ENCODE measurements at places on chromosomes 12 and 14. TPM values are rescaled to one million over a fixed set of nuclear protein-coding genes. Genes with fewer than 3 reads are reported as not detected.

PLEKHD1 gene
- total RNA-seq: 0.87 TPM

KLRK1 gene
- not detected for total RNA-seq

KLRG1 gene
- 1.9 TPM for total RNA-seq

DENND5B gene
- 7.2 TPM for total RNA-seq

P3H3 gene
- 45.3 TPM for total RNA-seq

- no peak overlapping the region for H3K27ac ChIP-seq
- no peaks in the 10 kb centered on the region for H3K4me1 ChIP-seq
- no peak overlapping the region for H3K4me3 ChIP-seq
These were observed 1316.7 kb upstream of the TMEM132C start for GRCh38 chr12:126950266-126950665.

GRCh38 chr12:127811988-127812387 lies 455.0 kb upstream of the TMEM132C start:
- H3K27ac ChIP-seq: no peak overlapping the region
- DNase-seq: peak; percentile 61
- peaks cover 21% of the 10 kb centered on the region for H3K4me1 ChIP-seq
- no peaks in the 10 kb centered on the region for H3K27me3 ChIP-seq
- H3K36me3 ChIP-seq: no peaks in the 10 kb centered on the region
- H3K4me3 ChIP-seq: no peak overlapping the region

DNA sequence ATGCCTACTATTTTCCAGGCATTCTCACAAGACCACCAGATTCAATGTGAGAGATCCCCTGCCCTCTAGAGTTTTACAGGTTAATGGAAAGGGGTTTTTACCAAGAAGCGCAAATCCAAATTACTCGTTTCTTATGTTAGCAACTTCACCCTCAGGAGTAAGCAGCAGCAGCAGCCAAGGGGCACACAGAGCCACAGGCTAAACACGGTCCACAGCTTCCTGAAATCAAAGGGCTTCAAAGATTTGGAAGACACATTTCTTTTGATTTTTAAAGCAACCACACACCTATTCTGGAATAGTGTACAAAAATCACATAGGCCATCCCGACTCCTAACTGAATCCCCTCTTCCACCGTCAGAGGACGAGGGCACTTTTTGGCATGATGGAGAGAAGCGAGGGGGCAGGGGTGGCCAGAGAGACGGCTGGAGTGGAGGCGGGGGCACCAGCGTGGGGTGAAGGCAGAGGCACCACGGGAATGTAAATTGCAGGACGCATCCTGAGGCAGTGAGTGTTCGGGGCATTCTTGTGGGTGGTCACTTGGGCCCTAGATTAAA lies 107.0 kb downstream of the ARF6 start:
- H3K27ac ChIP-seq: no peak overlapping the region
- no peaks in the 10 kb centered on the region for H3K27me3 ChIP-seq
- no peak overlapping the region for H3K4me3 ChIP-seq
- peaks cover 23% of the 10 kb centered on the region for H3K4me1 ChIP-seq
- no peaks in the 10 kb centered on the region for H3K36me3 ChIP-seq
- no peak for DNase-seq

DNA sequence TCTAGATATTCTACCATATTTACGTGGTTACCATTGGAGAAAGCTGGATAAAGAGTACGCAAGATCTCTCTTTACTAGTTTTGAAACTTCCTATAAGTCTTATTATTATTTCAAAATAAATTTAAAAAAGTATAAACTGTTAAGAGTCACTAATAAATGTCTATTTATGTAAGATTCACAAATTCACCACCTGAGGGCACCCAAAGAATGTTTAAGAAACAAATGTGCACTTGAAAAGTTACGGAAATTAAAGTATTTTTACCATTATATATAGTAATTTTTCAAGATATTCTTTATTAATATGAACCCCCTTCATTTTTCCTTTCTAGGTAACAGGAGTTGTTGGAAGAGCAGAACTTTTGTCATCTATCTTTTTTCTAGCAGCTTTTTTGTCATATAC lies 11.9 kb downstream of the TMTC3 start:
- no peak overlapping the region for H3K27ac ChIP-seq
- peak; percentile 41 for DNase-seq
- H3K4me3 ChIP-seq: no peak overlapping the region
- no peaks in the 10 kb centered on the region for H3K4me1 ChIP-seq
- H3K27me3 ChIP-seq: no peaks in the 10 kb centered on the region
- H3K36me3 ChIP-seq: no peaks in the 10 kb centered on the region

- no peak overlapping the region for H3K27ac ChIP-seq
- no peaks in the 10 kb centered on the region for H3K36me3 ChIP-seq
- no peak for DNase-seq
- H3K27me3 ChIP-seq: peaks cover 21% of the 10 kb centered on the region
These were observed 30.3 kb upstream of the SMOC1 start for GRCh38 chr14:69848903-69849391.

DNA sequence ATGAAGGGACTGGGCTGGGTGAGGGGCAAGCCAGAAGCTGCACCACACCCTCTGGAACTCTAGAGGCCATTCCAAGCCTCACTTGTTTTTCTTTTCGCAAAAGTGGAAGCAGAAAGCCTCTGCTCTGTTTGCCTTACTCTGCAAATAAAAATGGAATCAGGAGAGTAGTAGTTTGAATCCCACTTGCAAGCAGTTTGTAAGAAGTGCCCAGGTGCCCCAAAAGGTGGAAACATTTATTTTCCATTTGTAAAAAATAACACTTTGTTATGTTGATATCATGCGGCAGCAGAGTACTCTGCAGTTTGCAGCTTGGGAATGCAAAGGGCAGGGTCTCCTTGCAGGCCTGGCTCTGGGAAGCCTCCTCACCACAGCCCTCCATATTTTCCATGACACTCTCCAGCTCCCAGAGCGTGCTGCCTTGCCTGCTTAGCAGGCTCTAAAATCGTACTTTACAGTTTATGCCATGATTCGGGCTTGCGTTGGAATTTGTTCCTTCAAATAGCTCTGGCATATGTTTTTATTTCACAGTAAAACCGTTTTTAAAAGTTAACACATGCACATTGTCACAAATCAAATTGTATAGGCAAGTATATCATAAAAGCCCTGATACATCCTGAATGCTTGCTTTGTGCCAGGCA lies 20.0 kb downstream of the TUNAR start:
- no peaks in the 10 kb centered on the region for H3K4me1 ChIP-seq
- H3K4me3 ChIP-seq: no peak overlapping the region
- peaks cover 100% of the 10 kb centered on the region for H3K27me3 ChIP-seq
- DNase-seq: no peak

DNA sequence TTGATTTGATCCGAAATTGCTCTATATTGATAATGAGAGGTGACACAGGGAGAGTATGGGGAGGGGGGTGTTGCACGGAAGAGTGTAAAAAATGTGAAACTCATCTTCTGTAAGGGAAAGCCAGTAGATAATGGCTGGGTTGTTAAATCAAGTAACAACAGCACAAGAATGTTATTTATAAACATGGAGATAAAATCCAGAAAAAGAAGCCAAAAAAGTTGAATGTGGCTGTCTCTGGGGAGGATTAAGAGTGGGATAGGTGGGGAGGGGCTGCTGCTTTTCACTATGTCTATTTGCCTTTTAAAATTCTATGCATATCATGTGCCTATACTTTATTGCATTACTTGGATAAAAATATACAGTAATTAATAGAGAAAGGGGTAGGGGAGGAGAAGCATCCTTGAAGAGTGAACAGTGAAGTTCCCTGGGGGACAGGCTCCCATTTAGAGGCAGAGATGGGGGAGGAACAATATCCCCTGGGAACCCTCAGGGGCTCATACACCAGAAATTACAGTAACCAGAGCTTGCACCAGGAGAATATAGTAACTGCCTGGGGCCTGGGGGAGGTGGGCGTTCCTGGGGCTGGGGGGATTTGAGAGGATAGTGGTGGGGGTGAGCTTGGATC lies 39.2 kb upstream of the ANKRD9 start:
- peaks cover 36% of the 10 kb centered on the region for H3K4me1 ChIP-seq
- no peaks in the 10 kb centered on the region for H3K27me3 ChIP-seq
- H3K36me3 ChIP-seq: no peaks in the 10 kb centered on the region
- H3K4me3 ChIP-seq: no peak overlapping the region
- peak overlapping the region; percentile 25 for H3K27ac ChIP-seq
- no peak for DNase-seq

- DNase-seq: no peak
- H3K4me3 ChIP-seq: no peak overlapping the region
- H3K36me3 ChIP-seq: no peaks in the 10 kb centered on the region
- H3K27me3 ChIP-seq: peaks cover 27% of the 10 kb centered on the region
- H3K4me1 ChIP-seq: no peaks in the 10 kb centered on the region
- no peak overlapping the region for H3K27ac ChIP-seq
These were observed 307.3 kb upstream of the DIO3 start for GRCh38 chr14:101253948-101254347.

GRCh38 chr12:114371733-114372132 lies 34.2 kb downstream of the TBX5 start:
- H3K4me3 ChIP-seq: no peak overlapping the region
- H3K36me3 ChIP-seq: no peaks in the 10 kb centered on the region
- H3K4me1 ChIP-seq: no peaks in the 10 kb centered on the region
- no peak for DNase-seq
- H3K27ac ChIP-seq: no peak overlapping the region

DNA sequence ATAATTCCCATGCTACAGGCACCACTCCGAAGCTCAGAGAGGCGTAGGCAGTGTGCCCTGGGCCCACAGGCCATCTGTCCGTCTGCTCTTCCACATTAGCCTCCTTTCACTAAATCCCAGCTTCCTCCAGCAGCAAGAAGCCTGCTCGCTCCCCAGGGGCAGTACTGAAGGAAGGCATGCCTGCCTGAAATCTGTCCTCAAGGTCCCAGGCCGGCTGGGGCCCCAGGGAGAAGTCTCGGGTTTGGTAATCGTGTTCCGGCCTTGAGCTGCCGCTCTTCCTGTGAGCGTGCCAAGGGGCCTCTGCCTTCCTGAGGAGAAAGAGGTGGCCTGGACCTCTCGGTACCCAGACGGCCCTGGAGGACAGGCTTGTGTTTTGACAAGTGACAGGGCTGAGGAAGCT lies 15.2 kb upstream of the DLK1 start:
- H3K27ac ChIP-seq: no peak overlapping the region
- no peaks in the 10 kb centered on the region for H3K27me3 ChIP-seq
- H3K36me3 ChIP-seq: no peaks in the 10 kb centered on the region
- H3K4me1 ChIP-seq: no peaks in the 10 kb centered on the region
- DNase-seq: no peak

DNA sequence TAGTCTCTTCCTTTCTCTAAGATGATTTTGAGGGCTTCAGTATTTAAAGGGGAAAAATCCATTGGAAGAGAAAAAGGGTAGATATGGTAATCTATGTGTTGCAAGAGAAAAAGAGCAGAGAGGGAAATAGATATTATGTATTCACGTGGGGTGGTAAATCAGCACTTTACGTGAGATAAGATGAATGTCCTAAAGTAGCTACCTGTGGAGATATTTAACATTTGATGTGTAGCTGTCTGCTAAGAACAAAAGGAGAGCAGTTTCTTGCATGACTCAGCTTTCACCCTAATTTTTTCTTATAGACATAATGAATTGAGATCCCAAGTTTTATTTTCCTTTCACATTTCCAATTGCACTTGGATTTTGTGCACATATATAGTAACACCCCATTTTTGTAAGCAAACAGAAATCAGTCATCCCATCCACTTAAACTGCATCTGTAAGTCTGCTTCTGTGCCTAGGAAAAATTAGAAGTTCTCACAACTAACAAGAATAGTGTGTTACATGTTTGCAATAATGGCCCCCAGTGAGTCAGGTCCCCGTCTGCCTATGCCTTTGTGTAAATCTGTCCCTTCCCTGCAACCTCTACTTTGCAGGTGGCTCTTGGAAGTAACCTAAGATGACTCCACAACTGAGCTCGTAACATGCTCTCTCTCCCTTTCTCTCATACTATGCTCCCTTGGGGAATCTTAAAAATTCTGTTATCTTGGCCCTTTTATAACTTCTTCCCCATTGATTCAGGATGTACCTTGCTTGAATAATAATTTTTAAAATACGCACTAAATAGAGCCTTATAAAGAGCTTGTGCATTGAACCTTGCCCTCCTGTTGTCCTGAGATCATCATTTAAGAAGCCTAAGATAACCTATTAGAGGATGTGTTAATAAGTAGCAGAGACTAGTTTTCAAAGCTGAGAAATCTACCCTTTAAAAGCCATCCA lies 3.7 kb downstream of the TMTC3 start:
- no peak overlapping the region for H3K4me3 ChIP-seq
- peak overlapping the region; percentile 10 for H3K27ac ChIP-seq
- peaks cover 22% of the 10 kb centered on the region for H3K4me1 ChIP-seq
- H3K27me3 ChIP-seq: no peaks in the 10 kb centered on the region

DNA sequence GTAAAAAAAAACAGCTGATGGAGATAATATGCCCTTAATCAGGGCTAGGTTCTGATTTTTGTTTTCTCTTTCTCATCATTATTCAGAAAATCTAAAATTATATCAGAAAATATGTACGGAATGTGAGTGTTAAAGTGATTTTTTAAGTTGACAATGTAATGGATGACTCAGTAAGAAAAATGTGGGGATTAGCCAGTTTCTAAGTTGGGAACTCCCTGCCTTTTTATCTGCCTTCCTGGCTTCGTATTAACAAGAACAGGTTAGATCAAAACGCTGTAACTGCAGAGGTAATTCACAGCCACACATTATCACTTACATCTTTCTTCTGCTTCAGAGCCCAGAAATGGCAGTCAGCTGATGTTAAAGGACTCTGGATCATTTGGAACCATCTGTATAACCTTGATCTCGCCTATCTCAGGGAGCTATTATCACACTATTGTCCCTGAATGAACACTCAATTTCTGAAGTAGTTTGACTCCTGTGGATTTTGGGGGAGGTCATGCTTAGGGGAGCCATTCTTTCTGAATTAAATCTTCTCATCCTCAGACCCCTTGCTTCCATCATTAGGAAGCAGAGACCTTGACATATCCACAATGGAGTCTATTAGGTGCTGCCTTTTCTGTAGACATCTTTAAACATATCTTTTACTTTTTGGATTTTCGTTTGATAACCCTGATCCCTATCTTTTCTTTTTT lies 135.7 kb upstream of the SLC16A7 start:
- H3K4me3 ChIP-seq: no peak overlapping the region
- H3K27me3 ChIP-seq: no peaks in the 10 kb centered on the region
- no peak overlapping the region for H3K27ac ChIP-seq
- no peak for DNase-seq
- no peaks in the 10 kb centered on the region for H3K36me3 ChIP-seq

GRCh38 chr12:91482231-91482630 lies 299.6 kb upstream of the DCN start:
- DNase-seq: no peak
- H3K36me3 ChIP-seq: no peaks in the 10 kb centered on the region
- H3K4me1 ChIP-seq: no peaks in the 10 kb centered on the region
- no peak overlapping the region for H3K4me3 ChIP-seq

Data from A673 (cell line).